Activated naive CD4-positive, alpha-beta T cell (primary cell): ENCODE measurements at places on chromosomes 11 and 22.

DNA sequence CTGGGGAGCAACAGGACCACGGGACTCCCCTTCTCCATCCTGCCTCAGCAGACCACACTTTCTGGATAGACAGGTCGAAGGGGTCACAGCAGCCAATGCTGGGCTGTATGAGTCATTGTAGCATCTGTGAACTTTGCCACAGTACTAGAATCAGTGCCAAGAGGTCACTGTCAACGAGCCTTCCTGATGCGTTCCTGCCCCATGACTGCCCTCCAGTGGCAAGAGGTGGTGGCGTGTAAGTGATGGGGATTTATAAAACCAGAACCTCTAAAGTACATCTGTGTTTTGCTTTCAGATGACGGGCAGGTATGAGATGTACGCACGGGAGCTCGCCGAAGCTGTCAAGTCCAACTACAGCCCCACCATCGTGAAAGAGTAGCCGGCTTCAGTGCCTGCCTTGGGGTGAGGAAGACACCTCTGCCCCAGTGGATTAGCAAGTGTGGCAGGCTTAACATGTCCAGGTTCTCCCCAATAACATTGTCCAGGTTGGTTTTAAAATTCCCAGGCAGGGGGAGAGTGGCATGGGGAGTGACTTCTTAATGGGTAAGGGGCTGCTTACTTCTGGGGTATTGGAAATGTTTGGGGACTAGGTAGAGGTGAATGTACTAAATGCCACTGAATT, 29.4 kb downstream of the GUCD1 start:
- DNase-seq = peak; percentile 6

GRCh38 chr11:127600674-127601073, 600.1 kb upstream of the KIRREL3 start:
- DNase-seq = no peak

- DNase-seq = no peak
These were observed 107.0 kb downstream of the ME3 start for GRCh38 chr11:86565388-86565787.

- DNase-seq = peak; percentile 20
These were observed 5.5 kb upstream of the NEAT1 start for GRCh38 chr11:65416841-65417701.

GRCh38 chr22:41913842-41914534, 886 bp downstream of the SHISA8 start:
- DNase-seq = no peak

DNA sequence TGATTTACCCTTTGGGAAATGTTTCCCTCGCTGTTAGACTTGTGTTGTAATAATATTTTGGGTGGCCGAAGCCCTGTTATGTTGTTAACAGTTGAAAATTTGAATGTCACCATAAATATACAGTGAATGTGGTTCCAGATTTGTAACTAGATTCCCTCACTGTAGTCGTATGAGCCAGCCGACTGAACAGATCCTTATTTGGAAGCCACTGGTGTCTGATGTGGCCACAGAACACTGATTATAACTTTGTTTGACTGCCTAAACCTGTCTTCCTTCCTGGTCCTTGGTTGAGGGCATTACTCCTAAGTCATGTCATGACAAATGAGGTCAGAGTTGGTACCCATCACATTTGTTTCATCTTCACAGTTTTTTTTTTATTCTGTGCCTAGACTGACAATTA, 45.4 kb downstream of the YAP1 start:
- DNase-seq = no peak

DNA sequence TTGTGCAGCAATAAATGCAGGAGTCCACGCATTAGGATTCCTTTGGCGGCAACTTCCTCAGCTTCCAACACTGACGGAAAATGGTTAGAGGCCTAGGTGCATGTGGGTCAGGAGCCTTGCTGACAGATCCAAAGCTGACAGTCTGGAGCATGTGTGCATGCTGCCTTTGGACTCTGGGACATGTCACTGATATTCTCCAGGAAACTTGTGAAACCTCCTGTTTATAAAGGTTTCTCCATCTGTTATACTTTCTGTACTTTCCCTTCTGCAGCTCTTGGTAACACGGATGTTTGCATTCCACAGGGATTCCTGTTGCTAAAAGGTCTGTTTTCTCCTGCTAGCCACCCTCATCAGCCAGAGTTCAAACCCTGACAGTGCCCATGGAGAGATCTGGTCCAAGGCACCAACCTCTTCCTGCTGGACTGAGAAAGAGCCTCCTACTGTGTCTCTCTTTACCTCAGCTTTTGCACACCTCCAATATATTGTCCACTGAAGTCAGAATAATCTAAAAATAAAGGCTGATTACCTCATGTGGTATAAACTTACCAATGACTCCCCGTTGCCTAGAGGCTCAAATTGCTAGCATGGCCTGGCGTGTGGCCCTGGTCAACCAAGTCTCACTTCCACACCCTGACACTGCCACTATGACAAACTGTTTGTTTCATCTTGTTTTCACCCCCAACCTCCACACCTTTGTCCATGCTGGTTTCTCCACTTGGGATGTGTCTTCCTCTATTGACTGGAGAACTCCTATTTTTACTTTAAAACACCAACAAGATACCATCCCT, 31.1 kb upstream of the LYVE1 start:
- DNase-seq = no peak

- no peak for DNase-seq
These were observed 1150.6 kb downstream of the DLG2 start for GRCh38 chr11:84476581-84476980.

GRCh38 chr11:133163463-133164419, 368.6 kb downstream of the OPCML start:
- DNase-seq = no peak

- DNase-seq = no peak
These were observed 104.9 kb downstream of the VPREB1 start for GRCh38 chr22:22349455-22349836.

- DNase-seq = no peak
These were observed 311.6 kb upstream of the PITPNB start for GRCh38 chr22:28230671-28231070.

DNA sequence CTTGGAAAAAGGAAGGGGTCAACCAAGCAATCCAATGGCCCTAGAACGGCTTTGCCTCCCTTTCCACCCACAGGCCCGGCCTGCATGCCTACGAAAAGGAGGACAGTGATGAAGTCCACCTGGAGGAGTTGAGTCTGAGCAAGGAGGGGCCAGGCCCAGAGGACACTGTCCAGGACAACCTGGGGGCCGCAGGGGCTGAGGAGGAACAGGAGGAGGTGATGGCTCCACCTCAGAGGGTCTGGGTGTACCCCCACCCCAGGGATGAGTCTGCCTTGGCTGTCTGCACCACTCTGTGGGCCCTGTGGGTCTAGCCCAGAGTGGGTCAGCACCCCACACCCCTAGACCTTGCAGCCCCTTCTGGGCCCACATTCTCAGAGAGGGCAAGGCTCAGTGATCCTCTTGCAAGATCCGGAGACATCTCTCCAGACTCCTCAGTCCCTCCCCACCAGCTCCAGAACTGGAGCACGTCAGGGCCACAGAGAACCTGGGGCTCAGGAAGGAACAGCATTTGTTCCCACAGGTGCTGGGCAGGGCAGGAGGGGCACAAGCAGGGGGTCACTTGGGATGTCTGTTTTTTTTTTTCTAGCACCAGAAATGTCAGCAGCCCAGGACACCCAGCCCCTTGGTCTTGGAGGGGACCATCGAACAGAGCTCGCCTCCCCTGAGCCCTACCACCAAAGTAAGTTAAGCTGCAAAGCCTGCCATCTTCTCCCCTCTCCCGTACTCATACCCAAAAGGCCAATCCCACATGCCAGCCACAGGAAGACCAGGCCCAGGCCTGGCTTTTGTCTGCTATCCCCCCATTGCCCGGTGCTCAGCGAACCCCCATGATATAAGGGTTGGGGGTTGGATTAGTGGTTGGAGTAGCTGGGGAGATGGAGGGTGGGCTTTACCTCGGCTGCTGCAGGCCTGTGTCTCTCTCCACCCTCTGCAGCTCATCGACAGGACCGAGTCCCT, 8.1 kb downstream of the PRR33 start:
- DNase-seq = no peak

GRCh38 chr11:101741061-101741460, 157.3 kb upstream of the TRPC6 start:
- no peak for DNase-seq

DNA sequence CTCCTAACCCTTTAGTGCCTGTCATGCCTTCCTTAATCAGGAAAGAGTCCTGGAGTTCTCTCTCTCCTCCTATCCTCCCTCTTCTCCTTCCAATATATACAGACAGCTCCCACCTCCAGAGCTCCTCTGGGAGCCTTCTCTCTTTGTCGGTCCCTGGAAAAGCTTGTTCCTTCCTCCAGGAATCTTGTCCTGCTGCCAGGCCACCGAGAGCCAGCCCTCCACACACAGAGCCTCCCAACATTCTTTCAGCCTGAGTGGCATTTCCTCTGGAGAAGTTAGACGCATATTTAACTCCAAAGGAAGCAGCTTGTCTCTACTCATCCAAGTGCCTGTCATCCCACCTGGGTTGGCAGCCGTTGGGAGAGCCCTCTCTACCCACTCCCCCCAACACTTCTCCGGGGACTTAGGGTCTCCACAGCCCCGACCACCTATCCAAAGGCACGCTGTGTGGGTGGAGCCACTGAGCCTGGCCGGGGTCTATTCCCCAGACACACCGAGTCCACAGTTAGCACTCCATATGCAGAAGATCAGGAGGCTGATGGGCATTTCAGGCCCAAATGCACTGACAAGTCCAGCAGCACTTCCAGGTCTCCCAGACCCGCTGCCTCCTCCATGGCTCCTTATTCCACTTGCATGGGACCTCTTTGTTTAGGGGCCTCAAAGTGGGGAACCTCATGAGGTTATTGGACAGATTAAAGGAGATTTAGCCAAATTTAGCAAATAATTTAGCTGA, 31.1 kb downstream of the DKK3 start:
- no peak for DNase-seq

DNA sequence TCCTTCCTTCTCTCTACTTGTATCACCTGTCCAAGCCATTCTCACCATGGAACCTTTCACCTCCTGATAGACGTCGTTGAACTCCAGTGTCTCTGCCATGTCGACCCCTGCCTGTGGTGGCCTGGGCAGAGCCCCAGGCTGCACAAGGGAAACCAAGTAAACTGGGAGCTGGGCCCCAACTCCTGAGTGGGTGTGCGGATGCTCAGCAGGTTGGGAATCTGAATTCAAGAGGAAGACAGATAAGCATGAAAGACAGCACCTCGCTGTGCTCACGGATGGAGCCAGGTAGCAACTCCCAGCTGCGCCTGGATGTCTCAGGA, 709 bp downstream of the SSRP1 start:
- no peak for DNase-seq

- no peak for DNase-seq
These were observed 10.7 kb upstream of the GSTP1 start for GRCh38 chr11:67572747-67573419.

DNA sequence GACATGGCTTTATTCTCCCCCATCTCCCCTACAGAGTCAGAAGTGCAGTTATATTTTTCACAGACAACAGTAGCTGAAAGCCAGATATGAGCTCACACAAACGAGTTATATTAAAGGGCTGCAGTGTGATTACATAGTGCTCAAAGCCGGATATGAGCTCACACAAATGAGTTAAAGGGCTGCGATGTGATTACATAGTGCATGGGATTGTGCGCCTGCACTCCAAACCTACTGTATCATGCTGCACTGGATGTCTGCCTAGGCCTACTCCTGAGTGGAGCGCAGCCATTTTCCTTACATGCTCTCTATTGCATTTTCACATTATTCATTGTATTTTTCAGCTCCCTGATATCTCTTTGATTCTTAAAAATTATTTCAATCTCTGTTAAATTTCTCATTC, 414.6 kb upstream of the LARGE1 start:
- no peak for DNase-seq

DNA sequence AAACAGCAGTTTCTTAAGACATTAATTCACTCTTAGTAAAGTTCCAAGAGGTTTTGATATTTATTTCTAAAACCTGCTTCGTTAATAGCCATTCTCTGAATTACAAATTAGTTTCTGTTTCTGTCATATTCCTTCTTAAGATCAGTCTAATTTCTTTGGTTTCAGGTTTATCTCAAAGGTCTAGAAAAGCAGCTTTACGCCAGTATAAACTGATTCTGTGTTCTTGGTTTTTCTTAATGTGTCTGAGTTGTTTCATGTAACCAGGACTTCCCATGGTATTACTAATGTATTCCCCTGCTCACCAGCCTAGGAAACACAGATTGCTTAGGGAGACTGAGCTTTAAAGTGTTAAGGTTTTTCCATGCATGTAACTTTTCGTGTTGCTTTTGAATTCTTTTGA, 6.8 kb upstream of the ACY3 start:
- DNase-seq = no peak

GRCh38 chr11:100105982-100106358, 581.1 kb upstream of the ARHGAP42 start:
- DNase-seq = no peak

GRCh38 chr11:130897262-130898182, 18.8 kb downstream of the SNX19 start:
- no peak for DNase-seq

- DNase-seq = no peak
These were observed 16.3 kb upstream of the SEC14L3 start for GRCh38 chr22:30488121-30488520.

GRCh38 chr11:27933992-27934829, 173.7 kb downstream of the KIF18A start:
- DNase-seq = no peak

- DNase-seq = no peak
These were observed 17.3 kb upstream of the RAB30 start for GRCh38 chr11:83088965-83089364.

DNA sequence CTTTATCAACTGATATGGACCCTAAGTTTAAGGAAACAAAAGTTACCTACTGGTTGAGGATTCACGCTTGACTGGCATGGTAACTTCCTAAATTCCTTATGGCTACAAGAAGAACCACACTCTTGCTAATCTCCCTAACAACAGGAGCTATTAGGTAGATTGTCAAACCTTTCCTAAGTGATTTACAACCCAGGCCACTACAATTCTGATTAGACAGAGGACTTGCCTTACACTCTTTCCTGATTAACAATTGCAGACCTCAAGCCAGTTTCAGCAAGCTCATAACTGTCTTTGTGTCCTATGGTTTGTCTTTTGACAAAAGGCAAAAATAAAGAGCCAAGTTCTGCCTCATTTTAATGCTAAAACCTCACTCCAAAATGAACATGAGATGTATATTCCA, 16.3 kb downstream of the OR52K2 start:
- no peak for DNase-seq

GRCh38 chr11:131696690-131697089, 326.3 kb downstream of the NTM start:
- DNase-seq = no peak
